ENCODE measurements at places on chromosomes 12 and 14.

DNA sequence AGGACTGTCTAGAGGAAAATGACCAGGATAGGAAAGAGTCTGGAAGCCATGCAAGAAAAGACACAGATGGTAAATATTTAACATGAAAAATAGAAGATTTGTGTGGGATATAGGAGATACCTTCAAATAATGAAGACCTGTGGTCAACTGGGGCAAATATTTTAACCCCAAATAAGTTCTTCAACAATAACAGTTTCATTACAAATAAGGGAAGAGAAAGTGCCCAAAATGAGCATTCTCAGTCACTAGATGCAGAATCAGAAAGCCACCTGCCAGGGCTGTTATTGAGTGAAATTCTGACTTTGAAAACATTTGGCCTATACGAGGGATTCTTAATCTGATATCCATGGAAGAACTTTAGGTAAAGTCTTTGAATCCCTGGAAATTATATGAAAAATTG, 231.2 kb upstream of the PLEKHG7 start:
- no peak for DNase-seq

GRCh38 chr12:23535441-23535840, 414.0 kb downstream of the SOX5 start:
- no peak for DNase-seq

- no peak for DNase-seq
Measured at GRCh38 chr12:83161456-83161855, 474.8 kb downstream of the TMTC2 start.

DNA sequence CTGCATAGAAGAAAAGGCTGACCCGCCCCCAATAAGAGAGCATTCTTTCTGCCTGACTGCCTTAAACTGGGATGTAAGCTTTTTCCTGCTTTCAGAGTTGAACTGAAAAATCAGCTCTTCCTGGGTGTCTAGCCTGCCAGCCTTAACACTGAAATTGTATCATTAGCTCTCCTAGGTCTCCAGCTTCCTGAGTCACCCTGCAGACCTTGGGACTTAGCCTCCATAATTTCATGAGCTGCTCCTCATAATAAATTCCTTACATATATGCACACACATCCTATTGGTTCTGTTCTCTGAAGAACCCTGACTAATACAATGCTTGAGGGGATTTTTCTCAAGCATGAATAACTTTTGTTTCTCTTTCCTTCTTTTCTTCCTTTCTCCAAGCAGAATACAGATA, 76.4 kb upstream of the FAR2 start:
- no peak for DNase-seq

- DNase-seq: no peak
Measured at GRCh38 chr14:44979273-44979672, 17.3 kb downstream of the TOGARAM1 start.

GRCh38 chr12:114774197-114774596, 90.2 kb upstream of the TBX3 start:
- DNase-seq: no peak

Measured in endothelial cell of umbilical vein (primary cell).